ENCODE measurements at places on chromosomes 4 and X. TPM values are rescaled to one million over a fixed set of nuclear protein-coding genes. Genes with fewer than 3 reads are reported as not detected.

The GRIPAP1 gene
- total RNA-seq: 78.4 TPM

The SOX3 gene
- not detected for total RNA-seq

The KLF3 gene
- 9.9 TPM for total RNA-seq

The EDA2R gene
- total RNA-seq: 1.1 TPM

DNA sequence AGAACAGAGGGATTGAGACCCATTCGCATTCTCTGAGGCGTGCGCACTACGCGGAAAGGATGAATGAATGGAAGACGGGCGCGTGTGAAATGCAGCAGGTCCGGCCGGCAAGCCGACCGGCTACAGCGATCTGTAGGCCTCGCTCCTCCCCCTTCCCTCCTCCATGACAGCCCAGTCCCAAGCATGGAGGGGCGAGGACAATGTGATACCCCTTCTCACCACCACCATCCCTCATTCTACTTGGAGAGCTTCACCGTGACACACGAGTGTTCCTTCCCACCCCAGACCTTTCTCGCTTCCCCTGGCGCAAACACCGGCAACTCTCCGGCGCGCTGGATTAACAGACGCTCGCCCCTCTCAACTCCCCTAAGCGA lies 815 bp downstream of the EIF4E start:
- peak; percentile 83 for DNase-seq

DNA sequence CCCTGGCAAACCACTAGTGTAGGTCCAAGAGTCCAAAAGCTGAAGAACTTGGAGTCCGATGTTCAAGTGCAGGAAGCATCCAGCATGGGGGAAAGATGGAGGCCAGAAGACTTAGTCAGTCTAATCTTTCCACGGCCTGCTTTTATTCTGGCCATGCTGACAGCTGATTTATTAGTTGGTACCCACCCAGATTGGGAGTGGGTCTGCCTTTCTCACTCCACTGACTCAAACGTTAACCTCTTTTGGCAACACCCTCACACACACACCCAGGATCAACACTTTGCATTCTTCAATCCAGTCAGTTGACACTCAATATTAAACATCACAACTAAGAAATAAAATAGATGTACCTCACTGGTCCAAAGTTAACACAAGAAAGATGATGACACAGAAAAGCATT lies 134.8 kb upstream of the GABRA2 start:
- DNase-seq: no peak

The GPRASP3 gene
- total RNA-seq: 1.3 TPM

GRCh38 chrX:10087391-10087790 lies 69.4 kb upstream of the CLCN4 start:
- DNase-seq: no peak

GRCh38 chr4:102341201-102341600 lies 4.1 kb downstream of the SLC39A8 start:
- DNase-seq: no peak
